ENCODE measurements at places on chromosomes 12 and 14. TPM values are rescaled to one million over a fixed set of nuclear protein-coding genes. Genes with fewer than 3 reads are reported as not detected.

The FAM186B gene
- total RNA-seq: not detected

The TSFM gene
- total RNA-seq: 39.2 TPM

The ZFYVE26 gene
- total RNA-seq: 19.3 TPM

The CLEC1B gene
- not detected for total RNA-seq

The RD3L gene
- not detected for total RNA-seq

The CHGA gene
- total RNA-seq: not detected

The KRT2 gene
- total RNA-seq: 0.09 TPM

The COPS7A gene
- total RNA-seq: 23.5 TPM

The BEST3 gene
- total RNA-seq: not detected

The KLHDC1 gene
- total RNA-seq: 1.1 TPM

The PLEKHH1 gene
- total RNA-seq: 0.64 TPM

The RFX4 gene
- total RNA-seq: not detected

The LTB4R gene
- total RNA-seq: 23.4 TPM

The USP44 gene
- 2.9 TPM for total RNA-seq

The SLC2A3 gene
- 289 TPM for total RNA-seq

The GALNT6 gene
- total RNA-seq: 24.8 TPM

The NFE2 gene
- not detected for total RNA-seq

The PPP4R4 gene
- 1.1 TPM for total RNA-seq

The MAP3K9 gene
- total RNA-seq: 5.7 TPM

The RND1 gene
- 1.6 TPM for total RNA-seq

The KRT6B gene
- not detected for total RNA-seq

The TAS2R50 gene
- 2.0 TPM for total RNA-seq

The LMO3 gene
- not detected for total RNA-seq

The P2RX2 gene
- not detected for total RNA-seq

The CD69 gene
- 86.5 TPM for total RNA-seq

The TEAD4 gene
- total RNA-seq: 2.7 TPM

The GLIPR1L1 gene
- total RNA-seq: not detected

The TAS2R20 gene
- total RNA-seq: 2.3 TPM

The RPL10L gene
- not detected for total RNA-seq

The NOVA1 gene
- 0.07 TPM for total RNA-seq

The SMIM41 gene
- not detected for total RNA-seq

The PLBD1 gene
- total RNA-seq: not detected

The ARHGAP9 gene
- 172 TPM for total RNA-seq

The RNASE12 gene
- not detected for total RNA-seq

The FITM1 gene
- 0.57 TPM for total RNA-seq

The CNIH1 gene
- 79.1 TPM for total RNA-seq

The KRT78 gene
- total RNA-seq: not detected

The CFAP54 gene
- 0.30 TPM for total RNA-seq

The ATP5F1B gene
- 518 TPM for total RNA-seq

The LRRC43 gene
- total RNA-seq: not detected

The DEGS2 gene
- total RNA-seq: not detected

The NXPH4 gene
- 1.0 TPM for total RNA-seq

The SSPN gene
- total RNA-seq: not detected

The WNT1 gene
- total RNA-seq: not detected

The ORAI1 gene
- total RNA-seq: 60.5 TPM

All from T-helper 2 cell treated with Interferon-gamma antibody and Interleukin-4, amounts not matched to agents 100 ng/mL and 5 ng/mL, for 36 hours (primary cell).